ENCODE measurements at places on chromosomes 6 and 20.

- no peak for DNase-seq
These were observed 68.3 kb upstream of the SMIM29 start for GRCh38 chr6:34317172-34317477.

DNA sequence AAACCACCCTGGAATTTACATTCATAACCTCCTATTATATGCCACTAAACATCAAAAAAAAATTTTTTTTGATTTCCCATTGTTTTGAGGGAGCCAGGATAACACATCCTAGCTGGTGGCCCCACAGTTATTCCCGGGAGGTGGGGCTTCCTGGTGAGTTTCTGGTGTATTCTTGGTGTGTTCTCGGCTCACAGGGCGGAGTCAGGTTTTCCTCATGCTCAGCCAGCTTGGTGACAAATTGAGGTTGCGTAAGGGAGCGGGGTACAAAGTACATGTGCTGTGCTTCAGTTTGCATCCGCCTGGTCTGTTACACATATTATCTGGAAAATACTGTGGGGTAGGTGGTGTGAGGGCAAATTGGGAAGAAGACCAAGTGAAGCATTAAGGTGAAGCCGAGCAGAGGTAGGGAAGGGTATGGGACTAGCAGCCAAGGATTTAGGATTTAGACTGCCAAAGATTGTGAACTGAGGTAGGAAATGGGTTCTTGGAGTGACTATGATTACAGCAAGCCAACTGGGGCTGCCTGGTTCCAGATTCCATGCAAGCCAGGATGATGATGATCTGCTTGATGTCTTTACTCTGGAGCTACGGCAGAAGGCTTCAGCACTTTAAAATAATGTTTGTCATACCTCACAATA lies 46.2 kb upstream of the EEF1A1 start:
- DNase-seq: no peak

- DNase-seq: no peak
These were observed 125.8 kb downstream of the MRPL14 start for GRCh38 chr6:44001318-44002066.

- no peak for DNase-seq
These were observed 23.7 kb upstream of the TAF4 start for GRCh38 chr20:62089393-62089792.

DNA sequence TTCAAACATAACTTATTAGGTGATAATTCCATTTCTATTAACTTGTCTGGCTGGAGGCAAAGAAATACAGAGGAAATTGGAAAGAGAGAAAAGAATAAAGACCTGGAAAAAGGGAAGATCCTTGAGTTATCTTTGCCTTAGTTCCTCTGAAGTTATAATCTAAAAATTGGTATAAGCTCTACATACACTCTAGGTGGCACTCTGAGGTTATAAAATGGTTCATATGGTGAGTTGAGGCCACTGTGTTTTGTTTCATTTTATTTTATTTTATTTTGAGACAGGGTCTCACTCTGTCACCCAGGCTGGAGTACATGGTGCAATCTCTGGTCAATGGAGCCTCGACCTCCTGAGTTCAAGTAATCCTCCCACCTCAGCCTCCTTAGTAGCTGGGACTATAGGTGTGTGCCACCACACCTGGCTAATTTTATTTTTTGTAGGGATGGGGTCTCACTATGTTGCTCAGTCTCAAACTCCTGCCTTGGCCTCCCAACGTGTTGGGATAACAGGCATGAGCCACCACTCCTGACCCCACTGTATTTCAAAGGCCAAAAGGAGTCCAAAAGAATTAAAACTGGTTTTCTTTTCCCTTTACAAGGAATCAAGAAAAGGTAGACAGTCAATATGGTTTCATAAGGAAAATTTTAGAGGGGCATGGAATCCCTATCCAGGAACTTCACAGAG lies 19.4 kb downstream of the GPX6 start:
- DNase-seq: no peak

GRCh38 chr20:24732599-24732998 lies 216.5 kb upstream of the CST7 start:
- DNase-seq: no peak

- DNase-seq: peak; percentile 23
These were observed 654 bp downstream of the FAM8A1 start for GRCh38 chr6:17600527-17601385.

DNA sequence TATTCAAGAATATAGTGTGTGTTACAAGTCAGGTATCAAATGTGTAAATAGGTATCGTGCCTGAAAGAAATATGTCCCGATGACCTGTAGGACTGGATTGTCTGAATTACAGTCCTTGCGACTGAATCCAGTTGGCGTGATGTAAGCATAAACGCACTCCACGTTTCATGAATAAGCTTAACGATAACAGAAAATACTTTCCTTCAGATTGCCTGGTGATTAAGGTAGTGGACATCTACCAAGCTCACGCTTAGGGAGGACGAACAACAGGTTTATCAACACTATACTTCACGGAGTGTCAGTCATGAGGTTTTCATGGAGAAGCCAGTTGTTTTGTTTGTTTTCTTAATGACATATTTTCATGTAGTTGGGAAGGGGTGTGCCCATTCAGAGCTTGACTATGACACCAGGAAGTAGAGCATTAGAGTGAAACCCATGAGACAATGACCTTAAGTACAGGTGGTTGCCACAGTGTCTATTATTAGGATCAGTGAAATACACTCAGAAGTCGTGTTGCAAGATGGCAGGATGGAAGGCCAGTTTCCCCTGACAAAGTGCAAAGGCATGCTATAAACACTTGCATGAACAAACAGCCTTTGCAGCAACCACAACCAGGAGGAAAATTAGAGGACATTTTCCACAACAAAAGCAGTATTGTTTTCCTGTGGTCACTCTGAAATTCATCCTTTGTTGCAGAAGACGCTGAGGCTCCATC lies 305.8 kb upstream of the PRDM1 start:
- DNase-seq: no peak

GRCh38 chr6:36829919-36830544 lies 9.2 kb downstream of the CPNE5 start:
- no peak for DNase-seq

DNA sequence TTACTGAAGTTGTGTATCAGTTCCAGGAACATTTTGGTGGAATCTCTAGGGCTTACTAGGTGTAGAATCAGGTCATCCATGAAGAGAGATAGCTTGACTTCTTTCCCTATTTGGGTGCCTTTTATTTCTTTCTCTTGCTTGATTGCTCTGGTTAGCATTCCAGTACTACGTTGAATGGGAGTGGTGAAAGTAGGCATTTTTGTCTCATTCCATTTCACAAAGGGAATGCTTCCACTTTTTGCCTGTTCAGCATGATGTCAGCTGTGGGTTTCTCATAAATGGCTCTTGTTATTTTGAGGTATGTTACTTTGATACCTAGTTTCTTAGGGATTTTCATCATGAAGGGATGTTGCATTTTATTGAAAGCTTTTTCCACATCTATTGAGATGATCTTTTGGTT lies 195.3 kb downstream of the MOXD1 start:
- DNase-seq: no peak

GRCh38 chr6:35553315-35553714 lies 40.6 kb upstream of the TULP1 start:
- no peak for DNase-seq

GRCh38 chr20:61295249-61295648 lies 43.2 kb downstream of the CDH4 start:
- DNase-seq: no peak

- DNase-seq: no peak
These were observed 376.6 kb downstream of the GRIK2 start for GRCh38 chr6:101770116-101770515.

- no peak for DNase-seq
These were observed 43.9 kb downstream of the INSM1 start for GRCh38 chr20:20411836-20412235.

DNA sequence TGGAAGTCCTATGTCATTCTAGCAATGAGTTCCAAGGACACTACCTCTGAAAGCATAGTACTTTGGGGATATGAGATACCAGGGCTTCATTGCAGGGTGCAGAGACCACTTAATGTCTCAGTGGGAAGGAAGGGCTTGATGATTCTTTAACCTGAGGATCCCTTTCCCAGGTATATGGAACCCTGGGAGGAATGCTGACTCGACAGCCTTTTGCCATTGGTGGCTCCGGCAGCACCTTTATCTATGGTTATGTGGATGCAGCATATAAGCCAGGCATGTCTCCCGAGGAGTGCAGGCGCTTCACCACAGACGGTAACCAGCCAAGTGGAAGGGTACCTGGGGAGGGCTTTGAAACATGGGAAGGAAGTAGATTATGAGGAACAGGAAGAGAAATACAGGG lies 4.2 kb downstream of the PSMB9 start:
- no peak for DNase-seq

DNA sequence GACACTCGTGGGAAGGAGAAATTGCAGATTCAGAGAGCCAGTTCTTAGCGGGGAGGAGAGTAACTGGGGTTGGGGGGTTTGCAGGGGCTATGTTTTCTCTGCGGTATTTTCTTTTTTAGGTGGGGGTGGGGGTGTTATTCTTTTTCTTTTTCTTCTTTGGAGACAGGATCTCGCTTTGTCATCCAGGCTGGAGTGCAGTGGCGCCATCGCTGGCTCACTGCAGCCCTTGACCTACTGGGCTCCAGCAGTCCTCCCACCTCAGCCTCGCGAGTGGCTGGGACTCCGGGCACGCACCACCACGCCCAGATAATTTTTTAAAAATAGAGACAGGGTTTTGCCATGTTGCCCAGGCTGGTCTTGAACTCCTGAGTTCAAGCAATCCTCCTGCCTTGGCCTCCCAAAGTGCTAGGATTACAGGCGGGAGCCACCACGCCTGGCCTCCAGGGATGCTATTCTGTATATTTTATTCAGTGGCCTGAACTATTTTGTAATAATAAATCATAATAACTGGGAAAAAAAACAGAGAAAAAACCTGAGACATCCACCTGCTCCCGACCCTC lies 57.3 kb downstream of the UBE2V1 start:
- no peak for DNase-seq
